RWPE2 (cell line): ENCODE measurements at places on chromosomes 3 and 15.

GRCh38 chr15:62748196-62748595, 294.4 kb upstream of the TPM1 start:
- no peak for DNase-seq

DNA sequence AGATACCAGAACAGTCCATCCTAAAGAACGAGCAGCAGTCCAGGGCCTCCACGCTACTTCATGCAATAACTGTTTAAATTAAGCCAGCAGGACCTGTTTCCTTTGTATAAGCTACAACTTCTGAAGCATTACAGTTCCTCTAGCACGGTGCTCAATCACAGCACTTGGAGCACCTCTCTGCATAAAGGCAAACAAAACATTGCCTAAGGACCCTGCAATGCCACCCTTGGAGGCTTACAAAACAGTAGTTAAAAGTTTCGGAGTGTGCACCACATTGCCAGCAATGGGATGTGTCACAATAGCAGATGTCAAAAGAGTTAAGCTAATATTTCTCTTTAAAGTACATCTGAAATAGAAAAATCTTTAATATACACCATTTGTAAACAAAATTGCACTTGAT, 2.6 kb upstream of the VPS39 start:
- DNase-seq, result no peak

- DNase-seq, result no peak
Measured at GRCh38 chr3:166425900-166426611, 588.8 kb upstream of the BCHE start.

DNA sequence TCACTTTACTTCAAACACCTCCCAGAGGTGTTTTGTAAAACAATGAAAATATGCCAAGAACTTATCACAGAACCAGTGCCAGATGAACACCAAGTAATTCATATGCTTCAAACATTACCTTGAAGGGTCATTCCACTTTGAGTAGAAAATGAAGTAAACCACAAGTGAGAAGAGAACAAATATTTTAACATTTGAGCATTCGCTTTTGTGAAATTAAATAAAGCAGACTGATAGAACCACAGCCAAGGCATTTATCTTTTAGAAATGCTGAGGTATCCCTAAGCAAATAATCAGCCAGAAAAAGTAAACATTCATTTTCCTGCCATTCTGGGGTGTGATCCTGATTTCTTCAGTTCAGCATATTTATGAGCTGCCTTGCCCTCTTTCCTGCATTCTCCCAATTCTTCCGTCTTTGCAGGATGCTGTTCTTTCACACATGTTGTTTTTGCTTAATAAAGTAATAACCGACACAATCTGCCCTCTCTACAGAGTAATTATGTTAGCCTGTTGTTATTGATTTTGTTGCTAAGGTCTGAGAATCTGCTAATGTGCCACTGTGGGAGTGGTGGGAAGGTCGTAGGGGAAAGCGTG, 235.6 kb upstream of the TGFBR2 start:
- DNase-seq, result no peak

DNA sequence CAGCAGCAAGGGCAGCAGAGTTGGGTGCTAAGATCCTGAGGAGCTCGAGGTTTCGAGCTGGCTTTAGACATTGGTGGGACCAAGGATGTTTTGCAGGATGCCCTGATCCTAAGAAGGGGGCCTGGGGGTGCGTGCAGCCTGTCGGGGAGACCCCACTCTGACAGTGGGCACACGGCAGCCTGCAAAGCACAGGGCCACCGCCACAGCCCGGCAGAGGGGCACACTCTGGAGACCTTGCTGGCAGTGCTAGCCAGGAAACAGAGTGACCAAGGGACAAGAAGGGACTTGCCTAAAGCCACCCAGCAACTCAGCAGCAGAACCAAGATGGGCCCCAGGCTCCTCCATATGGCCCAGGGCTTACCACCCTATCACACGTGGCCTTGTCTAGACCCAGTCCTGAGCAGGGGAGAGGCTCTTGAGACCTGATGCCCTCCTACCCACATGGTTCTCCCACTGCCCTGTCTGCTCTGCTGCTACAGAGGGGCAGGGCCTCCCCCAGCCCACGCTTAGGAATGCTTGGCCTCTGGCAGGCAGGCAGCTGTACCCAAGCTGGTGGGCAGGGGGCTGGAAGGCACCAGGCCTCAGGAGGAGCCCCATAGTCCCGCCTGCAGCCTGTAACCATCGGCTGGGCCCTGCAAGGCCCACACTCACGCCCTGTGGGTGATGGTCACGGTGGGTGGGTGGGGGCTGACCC, 18.8 kb downstream of the SEC61A1 start:
- DNase-seq, result no peak

GRCh38 chr15:63035253-63035652, 7.3 kb upstream of the TPM1 start:
- no peak for DNase-seq
